ENCODE measurements at places on chromosomes 4 and X.

DNA sequence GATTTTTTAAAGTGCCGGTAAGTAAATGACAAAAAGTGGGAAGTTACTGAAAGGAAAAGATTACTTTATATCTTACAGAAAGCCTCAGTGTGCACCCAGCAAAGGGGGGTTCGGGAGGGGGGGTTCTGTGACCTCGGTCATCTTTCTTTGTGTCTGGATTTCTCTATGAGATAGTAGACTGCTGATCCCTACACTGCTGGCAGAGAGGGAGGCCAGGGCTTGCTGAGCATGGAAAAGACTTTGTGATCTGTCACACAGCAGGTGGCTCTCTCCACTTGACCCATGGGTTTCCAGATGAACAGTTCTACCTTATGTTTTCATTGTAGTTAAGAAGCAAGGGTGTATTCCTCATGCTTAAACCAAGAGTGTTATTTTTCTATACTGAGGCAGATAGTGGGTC lies 475.6 kb downstream of the PCDH10 start:
- DNase-seq, result no peak

DNA sequence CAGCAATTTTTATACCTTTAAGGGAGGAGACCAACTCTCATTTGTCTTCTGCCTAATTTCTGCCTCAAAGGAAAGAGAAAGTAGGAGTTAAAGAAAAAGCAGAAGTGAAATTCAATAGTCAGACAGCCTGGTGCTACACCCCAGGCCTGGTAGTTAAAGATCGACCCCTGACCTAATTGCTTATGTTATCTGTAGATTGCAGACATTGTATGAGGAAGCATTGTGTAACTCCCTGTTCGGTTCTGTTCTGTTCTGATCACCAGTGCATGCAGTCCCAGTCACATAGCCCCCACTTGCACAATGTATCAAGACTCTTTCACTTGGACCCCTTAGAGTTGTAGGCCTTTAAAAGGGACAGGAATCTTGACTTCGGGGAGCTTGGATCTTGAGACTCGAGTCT lies 335.9 kb upstream of the AR start:
- no peak for DNase-seq

GRCh38 chr4:55348466-55348865 lies 2.4 kb downstream of the SRD5A3 start:
- no peak for DNase-seq

DNA sequence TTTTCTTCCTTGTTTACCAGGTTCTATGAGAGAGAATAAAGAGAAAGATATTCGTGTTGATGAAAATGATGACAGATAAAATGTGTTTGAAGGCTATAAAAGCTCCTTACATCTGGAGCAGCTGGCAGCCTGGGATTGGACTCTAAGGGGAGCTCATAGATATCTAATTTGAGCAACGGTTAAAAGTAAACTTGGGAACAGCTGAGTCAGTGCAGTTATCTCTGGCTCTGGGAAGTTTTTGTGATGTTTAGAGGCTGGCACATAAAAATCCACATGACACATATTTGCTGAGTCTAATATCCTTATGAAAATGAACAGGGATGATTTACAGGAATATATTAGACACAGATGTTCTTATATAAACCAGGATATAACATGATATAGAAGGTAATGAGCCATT lies 331.8 kb upstream of the TENM3 start:
- DNase-seq, result no peak

DNA sequence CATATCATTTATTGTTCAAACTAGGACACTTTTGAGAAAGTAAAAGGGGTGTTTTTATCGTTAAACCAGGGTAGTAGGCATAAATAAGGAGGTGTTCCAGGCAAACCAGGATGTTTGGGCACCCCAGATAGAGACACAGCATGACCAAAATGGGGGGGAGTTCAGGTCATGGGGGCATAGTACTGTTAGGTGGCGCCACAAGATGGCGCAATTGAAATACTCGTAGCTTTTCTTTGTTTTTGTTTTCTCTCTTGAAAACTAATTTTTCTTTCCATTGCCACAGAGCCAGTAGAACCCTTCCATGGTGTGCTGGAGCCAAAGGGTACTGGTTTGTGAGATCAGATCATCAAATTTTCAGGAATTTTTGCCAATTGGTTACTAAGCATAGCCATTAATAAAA lies 283.4 kb downstream of the BCOR start:
- DNase-seq, result no peak

DNA sequence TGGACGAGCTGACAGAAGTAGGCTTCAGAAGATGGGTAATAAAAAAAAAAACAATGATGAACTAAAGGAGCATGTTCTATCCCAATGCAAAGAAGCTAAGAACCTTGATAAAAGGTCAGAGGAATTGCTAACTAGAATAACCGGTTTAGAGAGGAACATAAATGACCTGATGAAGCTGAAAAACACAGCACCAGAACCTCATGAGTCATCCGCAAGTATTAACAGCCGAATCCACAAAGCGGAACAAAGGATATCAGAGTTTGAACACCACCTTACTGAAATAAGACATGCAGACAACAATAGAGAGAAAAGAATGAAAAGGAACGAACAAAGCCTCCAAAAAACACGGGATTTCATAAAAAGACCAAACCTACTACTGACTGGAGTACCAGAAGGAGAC lies 10.5 kb downstream of the NELFA start:
- no peak for DNase-seq

- DNase-seq, result no peak
Observed at GRCh38 chrX:119646515-119646914, 40.3 kb upstream of the NKRF start.

- peak; percentile 6 for DNase-seq
Observed at GRCh38 chr4:183200453-183200852, 101.4 kb downstream of the WWC2 start.

GRCh38 chr4:126475730-126476129 lies 1157.0 kb upstream of the INTU start:
- DNase-seq, result no peak

DNA sequence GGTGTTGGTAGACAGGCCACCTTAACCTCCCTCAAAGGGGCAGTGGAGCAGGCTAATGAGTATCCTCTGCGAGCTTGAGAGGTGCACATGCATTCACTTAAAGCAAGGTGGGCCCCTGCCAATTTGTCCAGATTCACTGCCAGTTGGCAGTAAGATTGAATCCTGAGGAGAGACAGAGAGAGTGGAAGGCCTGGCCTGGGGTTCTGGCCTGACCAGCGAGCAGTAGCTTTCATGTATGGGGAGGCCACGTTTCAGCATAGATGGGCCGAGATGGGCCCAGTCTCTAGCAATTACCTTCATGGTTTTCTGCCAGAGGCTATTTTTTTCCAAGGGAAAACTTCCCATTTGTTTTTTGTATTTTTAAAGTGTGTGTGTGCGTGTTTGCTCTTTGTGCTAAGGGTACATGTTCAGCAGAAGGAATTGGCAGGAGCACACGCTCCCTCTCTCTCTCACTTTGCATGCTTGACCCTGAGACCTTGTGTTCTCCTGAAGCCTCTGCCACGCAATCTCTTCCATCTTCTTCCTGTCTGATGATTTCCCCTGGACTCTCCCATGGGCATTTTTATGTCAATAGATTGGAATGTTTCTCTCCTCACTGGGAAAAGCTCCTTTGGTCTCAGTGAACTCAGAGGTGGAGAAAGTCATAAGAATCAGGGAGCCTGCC lies 215.8 kb upstream of the SFRP2 start:
- no peak for DNase-seq

GRCh38 chrX:136146614-136147314 lies 569 bp upstream of the FHL1 start:
- no peak for DNase-seq

DNA sequence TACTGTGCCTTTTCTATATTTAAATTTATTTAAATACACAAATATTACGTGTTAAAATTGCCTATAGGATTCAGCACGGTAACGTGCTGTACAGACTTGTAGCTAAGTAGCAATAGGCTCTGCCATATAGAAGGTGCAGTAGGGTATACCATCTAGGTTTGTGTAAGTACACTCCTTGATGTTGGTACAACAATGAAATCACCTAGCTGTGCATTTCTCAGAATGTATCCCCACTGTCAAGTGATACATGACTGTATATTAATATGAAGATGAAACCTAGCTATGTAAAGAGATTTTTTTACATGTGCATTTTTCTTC lies 431.2 kb downstream of the KCTD8 start:
- DNase-seq, result no peak

DNA sequence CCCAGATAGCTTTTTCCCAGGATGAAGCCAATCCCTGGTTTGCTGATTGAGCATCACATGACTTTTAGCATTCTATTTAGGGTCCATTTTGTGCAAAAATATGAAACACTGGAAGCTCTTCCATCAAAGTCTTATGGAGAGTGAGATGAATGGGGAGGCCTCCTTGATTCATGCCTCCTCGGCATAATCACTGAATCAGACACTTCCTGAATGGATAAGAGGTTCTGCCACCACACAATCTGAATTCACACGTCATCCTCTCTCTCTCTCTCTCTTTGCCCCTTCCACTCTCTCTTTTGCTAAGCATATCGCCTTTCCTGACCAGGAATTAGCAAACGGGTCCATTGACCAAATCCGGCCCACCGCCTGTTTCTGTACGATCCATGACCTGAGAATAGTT lies 68.7 kb downstream of the CRMP1 start:
- DNase-seq, result no peak

DNA sequence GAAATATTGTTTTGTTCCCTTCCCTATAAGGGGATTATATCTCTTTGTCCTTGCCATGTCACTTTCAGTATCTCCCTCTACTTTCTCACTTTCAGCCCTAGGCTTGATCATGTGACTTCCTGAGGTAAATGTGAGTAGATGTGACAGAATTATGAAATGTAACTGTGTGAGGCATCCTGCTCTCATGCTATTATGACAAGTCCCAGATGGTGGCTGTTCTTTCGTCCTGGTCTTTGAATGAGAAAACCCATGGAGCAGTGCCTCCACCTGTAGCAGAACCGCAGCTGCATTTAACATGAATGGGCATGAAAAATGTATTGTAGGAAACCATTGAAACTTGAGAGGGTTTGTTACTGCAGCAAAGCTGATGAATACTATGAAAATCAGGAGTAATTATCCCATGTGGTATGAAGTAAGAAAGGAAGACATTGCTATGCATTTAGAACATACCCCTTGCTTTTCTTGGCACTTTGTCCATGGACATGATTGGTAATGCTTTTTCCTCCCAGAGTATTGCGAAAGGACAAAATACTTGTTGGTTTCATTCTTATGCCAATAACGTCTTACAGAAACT lies 202.2 kb upstream of the GPRIN3 start:
- DNase-seq, result no peak

Data from DMS79 (cell line).